Lower lobe of right lung (tissue), 2 donors: ENCODE measurements at places on chromosomes 3 and 15. TPM values are rescaled to one million over a fixed set of nuclear protein-coding genes. Genes with fewer than 3 reads are reported as not detected.

DNA sequence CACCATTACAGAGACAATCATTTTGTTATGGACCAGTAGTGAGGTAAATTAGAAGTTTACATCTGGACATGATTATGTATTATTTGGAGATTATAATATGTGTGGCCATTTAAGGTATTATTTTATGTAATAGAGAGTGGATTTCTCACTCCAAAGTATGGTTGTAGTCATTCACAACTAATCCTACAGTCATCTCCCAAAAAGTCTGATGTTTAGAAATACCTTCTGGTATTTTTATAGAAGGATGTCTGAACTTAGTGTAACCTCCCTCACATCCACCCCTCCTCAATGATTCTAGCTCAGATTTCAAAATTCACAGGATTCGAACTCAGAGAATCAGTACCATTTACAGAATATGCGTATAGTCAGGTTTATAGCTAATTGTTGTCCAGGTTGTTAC is 346.6 kb upstream of the MEIS2 start:
- DNase-seq = no peak

GRCh38 chr15:88074386-88074785 is 182.2 kb downstream of the NTRK3 start:
- DNase-seq = no peak

DNA sequence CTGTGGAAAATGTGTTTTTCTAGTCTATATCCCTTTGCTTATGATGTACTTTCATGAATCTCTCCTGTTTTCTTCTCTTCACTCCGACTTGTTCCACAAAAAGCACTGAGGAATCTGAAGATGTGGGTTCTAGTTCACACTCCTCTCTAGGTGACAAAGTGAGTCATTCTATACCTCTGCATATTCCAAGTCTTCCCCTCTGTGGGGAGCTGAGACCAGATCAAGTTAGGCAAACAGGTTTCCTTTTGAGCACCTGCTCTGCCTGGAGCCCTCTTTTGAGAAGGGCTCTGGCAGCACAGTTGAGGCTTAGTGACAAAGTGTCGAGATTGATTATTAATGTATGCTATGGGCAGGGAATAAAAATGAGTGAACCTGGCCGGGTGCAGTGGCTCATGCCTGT is 82.4 kb upstream of the VGLL4 start:
- no peak for DNase-seq

GRCh38 chr3:63991666-63992065 is 31.6 kb downstream of the PSMD6 start:
- DNase-seq = no peak

GRCh38 chr15:92629975-92630626 is 25.5 kb downstream of the FAM174B start:
- no peak for DNase-seq

DNA sequence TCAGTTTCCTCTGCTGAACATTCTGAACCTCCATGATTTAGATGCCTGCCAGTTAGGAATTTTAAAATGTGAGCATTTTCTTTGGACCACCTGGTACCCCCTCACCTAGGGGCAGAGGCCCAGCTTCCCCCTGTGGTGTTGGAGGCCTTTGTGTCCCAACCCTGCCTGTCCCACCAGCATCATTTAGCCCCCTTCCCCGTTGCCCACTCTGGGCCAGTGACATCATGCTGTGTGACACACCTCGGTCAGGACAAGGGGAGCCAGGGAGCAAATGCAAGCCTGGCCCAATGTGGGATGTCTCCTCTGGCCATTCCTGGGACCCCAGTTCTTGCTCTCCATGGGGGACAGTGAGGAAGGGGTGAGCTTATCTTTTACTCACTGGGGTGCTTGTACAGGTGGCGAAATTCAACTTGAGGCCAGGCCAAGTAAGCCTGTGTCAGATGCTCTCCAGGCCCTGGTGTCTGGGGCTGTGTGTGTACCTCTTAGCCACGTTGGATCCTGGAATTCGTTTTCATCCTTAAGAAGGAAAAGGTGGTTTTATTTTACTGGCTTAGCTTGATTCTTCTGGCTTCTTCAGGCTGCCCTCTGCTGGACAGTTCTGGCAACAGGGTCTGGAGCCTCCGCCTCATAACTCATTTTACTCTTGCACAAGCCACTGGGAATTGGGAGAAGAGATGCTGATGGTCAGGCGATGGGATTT is 49.7 kb upstream of the MYZAP start:
- DNase-seq = peak; percentile 64

Gene CCDC71
- 23.4 TPM for total RNA-seq

Gene GJD2
- not detected for total RNA-seq
